ENCODE measurements at places on chromosomes 6 and 20. TPM values are rescaled to one million over a fixed set of nuclear protein-coding genes. Genes with fewer than 3 reads are reported as not detected.

Gene PRKN
- total RNA-seq, result 2.4 TPM

Gene GHRH
- total RNA-seq, result not detected

DNA sequence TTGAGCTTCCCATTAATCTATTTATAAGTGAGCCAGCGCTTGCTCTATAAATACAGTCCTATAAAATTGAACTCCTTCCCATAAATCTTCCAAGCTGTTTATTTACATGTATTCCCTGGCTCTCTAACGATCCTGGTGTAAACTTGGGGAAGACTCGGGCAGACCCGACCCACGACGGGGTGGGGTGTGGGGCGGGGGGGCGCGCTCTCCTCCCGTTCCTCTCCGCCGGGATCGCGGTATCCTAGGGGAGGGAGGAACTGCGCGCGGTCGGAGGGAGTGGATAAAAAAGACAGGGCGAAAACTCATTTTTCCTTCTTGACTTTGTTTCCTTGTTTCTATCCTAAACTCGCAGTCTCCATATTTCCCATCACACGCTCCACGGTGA is 31.1 kb downstream of the TFAP2B start:
- no peak for DNase-seq

- no peak for DNase-seq
Observed at GRCh38 chr6:131910956-131911355, 40.2 kb downstream of the CCN2 start.

DNA sequence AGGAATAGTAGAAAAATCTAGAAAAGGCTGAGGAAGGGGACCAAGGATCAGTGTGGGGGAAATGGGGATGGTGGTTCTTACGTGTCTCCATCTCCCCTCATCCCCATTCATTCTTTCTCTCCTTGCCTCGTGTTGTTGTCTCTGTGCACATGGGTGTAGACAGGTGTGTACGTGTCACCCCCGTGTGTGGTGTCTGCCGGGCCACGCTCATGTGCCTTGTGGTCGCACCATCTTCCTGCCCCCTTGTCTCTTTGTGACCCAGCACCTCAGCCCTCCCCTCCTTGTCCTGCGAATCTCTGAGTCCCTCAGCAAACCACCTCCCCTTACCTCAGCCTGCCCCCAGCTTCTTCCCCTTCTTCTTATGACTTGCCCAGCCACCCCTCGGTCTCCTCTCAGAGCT is 39.4 kb downstream of the FOXP4 start:
- no peak for DNase-seq

GRCh38 chr6:128018821-128019220 is 118.0 kb upstream of the THEMIS start:
- no peak for DNase-seq

- DNase-seq, result no peak
Observed at GRCh38 chr6:113701552-113702254, 155.4 kb upstream of the MARCKS start.
